ENCODE measurements at places on chromosomes 16 and 17. TPM values are rescaled to one million over a fixed set of nuclear protein-coding genes. Genes with fewer than 3 reads are reported as not detected.

SAT2 gene
- polyA plus RNA-seq, result 27.9 TPM

DNA sequence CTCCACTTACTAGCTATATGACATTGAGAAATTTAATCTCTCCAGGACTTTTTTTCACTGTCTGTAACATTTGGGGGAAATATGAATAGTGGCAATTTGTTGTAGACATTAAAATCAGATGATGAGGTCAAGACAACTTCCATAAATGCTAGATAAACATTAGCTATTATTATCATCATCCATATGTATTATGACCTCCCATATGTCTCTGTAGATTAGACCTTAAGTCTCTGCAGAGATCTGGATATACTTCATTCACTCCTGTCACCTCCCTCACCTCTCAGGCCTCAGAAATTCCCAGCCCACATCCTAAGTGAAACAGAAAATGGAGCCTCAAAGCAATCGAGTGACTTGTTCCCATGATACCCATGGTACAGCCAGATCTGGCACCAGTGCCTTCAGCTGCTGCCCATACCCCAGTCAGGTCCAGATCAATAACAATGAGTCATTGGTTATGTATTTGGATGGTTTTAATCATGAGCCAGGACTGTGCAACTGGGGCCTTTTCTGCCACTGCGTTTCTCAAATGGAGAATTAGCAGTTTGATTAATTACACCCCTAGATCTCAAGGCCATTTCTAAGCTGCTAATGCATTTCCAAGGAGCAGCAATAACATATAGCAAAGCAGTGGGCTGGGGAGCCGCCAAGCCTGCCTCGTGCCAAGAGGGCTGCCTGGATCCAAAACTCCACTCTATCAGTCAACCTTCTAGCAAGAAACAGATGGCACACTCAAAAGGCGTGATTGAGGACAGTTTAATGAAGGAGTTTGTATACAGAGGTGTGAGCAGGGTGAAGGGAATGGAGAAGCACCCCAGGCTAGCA is 2.6 kb upstream of the FDXR start:
- DNase-seq, result no peak

DNA sequence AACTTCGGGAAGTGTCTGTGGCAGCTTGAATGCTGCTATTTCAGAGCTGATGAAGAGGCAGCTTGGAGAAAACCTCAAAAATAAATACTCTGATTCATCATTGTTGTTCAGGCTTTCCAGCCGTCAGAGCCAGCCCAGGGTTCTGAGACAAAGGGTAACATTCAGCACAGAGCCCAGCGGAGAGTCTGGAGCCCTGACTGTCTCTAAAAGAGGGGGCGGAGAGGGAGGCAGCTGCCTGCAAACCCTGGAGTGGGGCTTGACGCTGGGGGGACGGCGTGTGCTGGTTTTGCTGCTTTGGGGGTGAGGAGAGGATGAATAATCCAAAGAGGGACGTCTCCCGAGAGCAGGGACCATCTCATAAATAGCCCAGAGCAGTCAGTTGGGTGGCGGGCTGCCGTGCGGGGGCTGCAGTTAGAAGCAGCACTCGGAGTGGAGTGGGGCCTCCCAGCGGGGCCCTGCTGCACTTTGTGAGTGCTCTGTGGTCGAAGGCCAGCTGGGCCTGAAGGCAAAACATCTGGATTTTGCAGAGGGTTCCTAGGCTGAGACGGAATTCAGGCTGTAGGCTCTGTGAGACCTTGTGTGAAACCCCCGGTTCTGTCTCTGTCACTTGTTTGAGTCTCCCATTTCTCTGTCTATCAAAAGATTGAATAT is 237.8 kb downstream of the PRKCA start:
- no peak for DNase-seq

DNA sequence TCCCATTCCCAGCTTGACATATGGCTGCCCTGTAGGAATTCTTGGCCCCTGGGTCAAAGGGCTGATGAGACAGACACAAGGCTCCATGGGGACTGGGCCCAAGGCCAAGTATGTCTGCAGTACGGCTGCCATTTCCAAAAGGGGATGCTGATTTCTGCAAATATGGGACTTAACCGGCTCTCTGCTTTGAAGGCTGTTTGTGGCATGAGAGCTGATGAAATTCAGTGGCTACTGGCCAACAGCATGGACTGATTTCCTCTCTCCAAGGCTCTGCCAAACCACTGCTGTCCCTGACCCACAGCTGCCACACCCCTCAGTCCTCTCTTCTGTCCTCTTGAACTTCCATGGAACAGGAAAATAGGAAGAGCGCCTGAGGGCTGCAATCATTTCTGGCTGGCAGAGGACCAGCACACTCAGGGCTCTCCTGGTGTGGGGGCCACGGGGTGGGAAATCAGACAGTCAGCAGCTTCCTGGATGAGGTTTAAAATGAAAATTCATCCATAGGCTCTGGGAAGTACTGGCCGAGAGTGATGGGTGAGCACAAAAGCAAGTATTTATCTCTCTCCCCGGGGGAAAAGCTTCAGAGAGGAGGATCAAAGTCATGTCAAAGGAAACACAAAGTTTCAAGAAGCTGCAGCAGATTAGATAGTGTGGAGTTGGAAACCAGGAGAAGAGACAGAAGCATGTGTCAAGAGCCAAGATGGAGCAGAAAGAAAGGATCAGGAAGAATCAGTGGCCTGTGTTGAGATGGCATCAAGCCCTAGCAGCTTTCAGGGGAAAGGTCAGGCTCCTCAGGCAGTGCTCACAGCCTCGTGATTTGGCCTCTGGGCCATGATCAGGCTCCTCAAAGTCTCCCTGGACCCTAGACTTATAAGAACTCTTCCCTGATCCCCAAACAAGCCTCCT is 64.1 kb upstream of the SREBF1 start:
- peak; percentile 89 for DNase-seq

DNA sequence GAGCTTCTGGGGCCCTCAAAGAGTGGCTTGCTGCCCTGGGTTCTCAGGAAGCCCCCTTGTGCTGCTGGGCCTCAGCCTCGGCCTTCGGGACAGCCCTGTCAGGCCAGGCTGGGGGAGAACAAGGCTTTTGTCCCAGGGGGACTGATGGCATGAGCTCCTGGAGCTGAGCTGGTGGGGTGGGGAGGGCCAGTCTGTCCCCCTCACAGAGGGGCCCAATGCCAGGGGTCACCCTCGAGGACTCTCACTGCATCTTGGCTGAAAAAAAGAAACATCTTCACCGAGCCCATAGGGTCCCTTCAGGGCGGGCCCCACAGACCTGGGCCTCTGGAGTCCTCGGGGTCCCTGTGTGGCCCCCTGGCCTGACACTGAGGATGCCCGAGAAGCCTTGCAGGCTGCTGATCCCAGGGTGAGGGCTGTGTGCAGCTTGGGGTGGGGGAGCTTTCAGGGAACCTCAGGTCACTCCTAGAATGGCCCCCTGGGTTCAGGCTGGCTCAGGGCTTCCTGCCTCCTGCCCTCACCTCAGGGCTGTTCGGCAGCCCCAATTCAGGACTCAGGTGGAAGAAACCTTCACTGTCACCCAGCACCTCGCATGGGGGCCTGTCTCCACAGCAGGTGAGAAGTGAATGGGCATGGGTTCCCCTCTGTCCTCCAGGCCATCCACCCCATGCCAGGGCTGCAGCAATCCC is 90.5 kb downstream of the TNFRSF13B start:
- no peak for DNase-seq

Measured in endothelial cell of umbilical vein (primary cell).